Effector CD8-positive, alpha-beta T cell (primary cell): ENCODE measurements at places on chromosomes 16 and 17.
A peak's percentile ranks its signal among the peaks of the same experiment; 100 is the strongest.

GRCh38 chr17:79023886-79024771 is at the start of gene C1QTNF1:
TSS of gene C1QTNF1 (plus strand) at chr17:79024169. CDS start at chr17:79043969, 19,800 bp downstream.
- no peak for DNase-seq

DNA sequence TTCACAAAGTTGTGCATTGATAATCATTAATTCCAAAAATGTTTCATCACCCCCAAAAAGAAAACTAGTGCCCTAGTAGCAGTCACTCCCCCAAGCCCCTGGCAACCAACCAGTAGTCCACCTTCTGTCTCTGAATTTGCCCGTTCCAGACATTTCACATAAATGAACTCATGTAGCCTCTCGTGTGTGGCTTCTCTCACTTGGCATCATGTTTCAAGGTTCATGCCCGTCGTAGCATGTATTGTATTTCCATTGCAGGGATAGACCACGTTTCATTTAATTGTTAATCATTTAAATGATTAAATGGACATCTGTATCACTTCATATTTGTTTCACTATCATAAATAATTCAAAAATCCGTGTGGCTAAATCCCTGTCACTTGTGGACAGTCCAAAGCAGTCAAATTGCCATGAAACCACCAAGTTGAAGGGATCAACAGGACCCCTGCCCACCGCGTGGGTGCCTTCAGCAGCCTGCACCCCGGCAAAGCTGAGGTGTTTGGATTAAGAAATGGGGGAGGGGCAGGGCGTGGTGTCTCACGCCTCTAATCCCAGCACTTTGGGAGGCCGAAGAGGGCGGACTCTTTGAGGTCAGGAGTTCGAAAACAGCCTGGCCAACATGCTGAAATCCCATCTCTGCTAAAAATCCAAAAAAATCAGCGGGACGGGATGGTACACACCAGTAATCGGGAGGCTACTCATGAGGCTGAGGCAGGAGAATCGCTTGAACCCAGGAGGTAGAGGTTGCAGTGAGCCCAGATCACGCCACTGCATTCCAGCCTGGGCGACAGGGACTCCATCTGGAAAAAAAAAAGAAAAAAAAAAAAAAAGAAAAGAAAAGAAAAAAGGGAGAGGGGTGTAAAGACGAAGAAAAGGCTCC is 8.7 kb upstream of the FLYWCH2 start:
- DNase-seq = no peak

GRCh38 chr17:34249061-34249460 is 6.0 kb upstream of the CCL2 start:
- DNase-seq = no peak

GRCh38 chr16:49462362-49462988 is 88.9 kb downstream of the C16orf78 start:
- DNase-seq = no peak

DNA sequence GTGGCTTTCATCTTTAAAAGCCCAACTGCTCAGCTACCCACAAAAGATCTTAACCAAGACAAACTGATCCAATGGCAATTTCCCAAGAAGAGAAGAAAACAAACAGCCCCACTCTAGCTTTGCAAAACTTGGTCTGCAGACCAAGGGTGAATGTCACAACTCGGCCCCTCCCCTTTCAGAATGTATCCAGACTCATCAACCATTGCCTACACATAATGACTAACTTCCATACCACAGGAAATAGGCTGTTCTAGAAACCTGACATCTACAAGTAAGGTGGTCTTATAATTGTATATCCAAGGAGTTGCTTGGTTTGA is 16.0 kb downstream of the DCUN1D3 start:
- DNase-seq = no peak

DNA sequence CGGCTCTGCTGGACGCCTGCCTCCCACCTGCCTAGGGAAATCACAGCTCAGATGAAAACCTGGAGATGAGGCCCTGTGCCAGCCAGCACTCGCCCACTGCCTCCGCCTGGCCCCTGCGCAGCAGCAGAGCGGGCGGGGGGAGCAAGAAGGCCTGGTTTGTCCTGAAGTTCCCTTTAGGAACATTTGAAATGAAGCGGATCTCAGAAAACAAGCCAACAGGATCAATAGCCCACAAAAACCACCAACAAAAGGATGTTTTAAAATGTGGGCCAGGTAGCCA is 48.0 kb downstream of the RBFOX3 start:
- no peak for DNase-seq

DNA sequence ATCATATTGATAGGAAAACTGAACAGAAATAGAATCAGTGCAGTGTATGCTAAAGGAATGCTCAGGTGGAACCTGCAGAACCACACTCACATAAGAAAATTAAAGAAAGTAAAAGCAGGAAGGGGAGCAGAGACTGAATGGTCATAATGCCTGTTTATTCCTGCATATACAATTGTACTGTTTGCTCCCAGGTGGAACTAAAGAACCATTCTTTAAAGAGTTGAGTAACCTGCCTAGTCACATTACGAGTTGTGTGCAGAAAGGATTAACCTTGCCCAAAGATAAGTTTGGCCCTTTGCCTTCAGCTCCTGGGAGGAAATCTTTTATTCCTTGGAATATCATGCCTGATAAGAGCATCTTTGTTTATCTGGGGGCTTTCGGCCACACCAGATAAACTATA is 434.7 kb downstream of the KIF2B start:
- no peak for DNase-seq

GRCh38 chr17:76266244-76266938 is 1.2 kb downstream of the UBALD2 start:
- DNase-seq = peak; percentile 22

- DNase-seq = no peak
These were observed 126.0 kb upstream of the CIBAR2 start for GRCh38 chr16:85238233-85238647.

DNA sequence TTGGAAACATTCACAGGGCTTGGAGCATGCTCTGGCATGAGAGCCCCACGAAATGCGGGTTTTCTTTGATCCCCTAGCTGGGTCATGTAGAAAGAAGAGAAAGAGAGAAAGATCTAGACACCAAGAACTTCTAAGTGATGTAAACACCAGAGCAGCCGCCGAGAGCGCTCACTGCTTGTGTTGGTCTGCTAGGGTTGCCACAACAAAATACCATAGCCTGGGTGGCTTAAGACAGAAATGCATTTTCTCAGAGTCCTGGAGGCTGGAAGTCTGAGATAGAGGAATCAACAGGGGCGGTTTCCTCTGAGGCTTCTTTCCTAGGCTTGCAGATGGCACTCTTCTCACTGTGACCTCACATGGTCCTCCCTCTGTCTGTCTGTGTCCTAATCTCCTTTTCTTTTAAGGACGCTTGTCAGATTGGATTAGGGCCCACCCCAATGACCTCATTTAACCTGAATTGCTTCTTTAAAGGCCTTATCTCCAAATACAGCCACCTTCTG is 139.5 kb downstream of the CYLD start:
- no peak for DNase-seq

DNA sequence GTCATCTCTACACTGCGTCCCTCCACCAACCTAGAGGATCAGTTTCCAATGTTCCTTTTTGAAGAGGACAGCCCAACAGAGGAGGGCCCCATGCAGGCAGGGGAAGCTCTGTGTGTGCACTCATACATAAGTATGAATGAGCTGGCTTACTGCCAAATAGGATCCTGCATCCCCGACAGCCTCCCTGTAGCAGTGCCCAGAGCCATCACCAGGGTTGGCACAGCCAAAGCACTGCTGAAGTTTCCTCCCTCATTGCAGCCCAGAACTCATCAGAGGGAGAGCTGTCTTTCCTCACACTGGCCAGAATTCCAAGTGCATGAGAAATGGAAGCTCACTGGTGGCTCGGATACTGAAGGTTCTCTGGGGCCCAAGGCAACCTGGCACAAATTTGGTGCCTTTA is 114.4 kb downstream of the ASIC2 start:
- DNase-seq = no peak

GRCh38 chr17:44049294-44050060 is 17.0 kb downstream of the LSM12 start:
- no peak for DNase-seq

GRCh38 chr16:878072-878784 is 77.7 kb upstream of the GNG13 start:
- DNase-seq = no peak

GRCh38 chr17:17809531-17810083 is 27.2 kb downstream of the SREBF1 start:
- DNase-seq = no peak

DNA sequence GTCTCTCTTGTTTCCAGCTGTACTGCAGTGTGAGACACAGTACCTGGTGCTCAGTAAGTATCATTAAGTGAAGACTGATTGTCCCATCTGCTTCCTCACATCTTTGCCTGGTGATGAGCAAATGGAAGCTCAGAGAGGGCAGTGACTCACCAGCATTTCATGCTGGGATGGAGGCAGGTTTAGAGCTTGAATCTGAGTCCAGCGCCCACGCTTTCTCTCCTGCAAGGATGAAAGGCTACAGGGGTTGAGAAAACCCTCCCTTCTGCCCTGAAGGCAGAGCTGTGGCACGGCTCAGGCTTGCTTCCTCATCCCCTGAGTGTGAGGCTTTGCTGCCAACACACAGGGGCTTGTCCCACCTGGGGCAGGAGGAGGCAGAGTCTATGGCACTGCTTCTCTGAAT is 1.5 kb upstream of the RNF112 start:
- DNase-seq = no peak

DNA sequence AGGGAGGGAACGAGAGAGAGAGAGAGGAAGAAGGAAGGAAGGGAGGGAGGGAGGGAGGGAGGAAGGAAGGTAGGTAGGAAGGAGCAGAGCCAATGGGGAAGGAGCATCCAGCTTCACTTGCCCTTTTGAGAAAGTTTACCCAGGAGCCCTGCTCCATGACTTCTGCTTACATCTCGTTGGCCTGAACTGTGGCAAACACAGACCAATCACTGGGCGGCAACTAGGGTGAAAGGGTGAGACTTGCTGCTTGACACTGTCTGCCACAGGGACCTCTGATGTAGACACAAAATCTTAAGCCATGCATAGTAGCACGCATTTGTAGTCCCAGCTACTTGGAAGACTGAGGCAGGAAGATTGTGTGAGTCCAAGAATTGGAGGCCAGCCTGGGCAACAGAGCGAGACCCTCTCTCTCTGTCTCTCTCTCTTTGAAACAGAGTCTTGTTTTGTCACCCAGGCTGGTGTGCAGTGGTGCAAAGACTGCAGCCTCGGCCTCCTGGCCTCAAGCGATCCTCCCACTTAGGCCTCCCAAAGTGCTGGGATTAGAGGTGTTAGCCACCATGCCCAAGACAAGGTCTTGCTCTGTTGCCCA is 19.5 kb upstream of the TUBG2 start:
- DNase-seq = no peak

DNA sequence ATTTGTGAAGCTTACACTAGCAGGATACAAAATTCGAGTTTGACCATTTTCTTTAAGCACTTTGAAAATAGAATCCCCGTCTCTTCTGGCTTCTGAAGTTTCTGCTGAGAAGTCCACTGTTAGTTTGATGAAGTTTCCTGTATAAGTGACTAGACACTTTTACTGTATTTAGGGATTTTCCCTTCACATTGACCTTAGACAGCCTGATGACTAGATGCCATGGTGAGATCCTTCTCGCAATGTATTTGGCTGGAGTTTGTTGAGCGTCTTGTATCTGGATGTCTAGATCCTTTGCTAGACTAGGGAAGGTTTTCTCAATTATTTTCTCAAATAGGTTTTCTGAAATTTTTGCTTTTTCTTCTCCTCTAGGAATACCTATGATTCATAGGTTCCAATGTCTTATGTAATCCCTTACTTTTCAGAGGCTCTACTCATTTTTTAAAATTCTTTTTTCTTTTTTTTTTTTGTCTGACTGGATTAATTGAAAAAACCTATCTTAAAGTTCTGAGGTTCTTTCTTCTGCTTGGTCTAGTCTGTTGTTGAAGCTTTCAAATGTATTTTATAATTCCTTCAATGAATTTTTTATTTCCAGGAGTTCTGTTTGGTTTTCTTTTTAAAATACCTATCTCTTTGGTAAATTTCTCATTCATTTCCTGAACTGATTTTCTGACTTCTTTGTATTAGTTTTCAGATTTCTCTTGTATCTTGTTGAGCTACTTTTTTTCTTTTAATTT is 63.7 kb upstream of the ABCC11 start:
- DNase-seq = no peak

GRCh38 chr17:8076502-8077266 is 10.8 kb downstream of the ALOX12B start:
- no peak for DNase-seq
